ENCODE measurements at places on chromosomes 11 and 22. TPM values are rescaled to one million over a fixed set of nuclear protein-coding genes. Genes with fewer than 3 reads are reported as not detected.

OR52N4 gene
- total RNA-seq = 1.3 TPM

GDPD4 gene
- total RNA-seq = not detected

WBP2NL gene
- total RNA-seq = 0.91 TPM

SNX15 gene
- total RNA-seq = 20.8 TPM

- peaks cover 19% of the 10 kb centered on the region for H3K4me1 ChIP-seq
- H3K27ac ChIP-seq = no peak overlapping the region
- H3K4me3 ChIP-seq = no peak overlapping the region
- DNase-seq = no peak
- peaks cover 14% of the 10 kb centered on the region for H3K36me3 ChIP-seq
- H3K27me3 ChIP-seq = no peaks in the 10 kb centered on the region
These were observed 10.6 kb downstream of the EIF3M start for GRCh38 chr11:32594272-32594671.

DNA sequence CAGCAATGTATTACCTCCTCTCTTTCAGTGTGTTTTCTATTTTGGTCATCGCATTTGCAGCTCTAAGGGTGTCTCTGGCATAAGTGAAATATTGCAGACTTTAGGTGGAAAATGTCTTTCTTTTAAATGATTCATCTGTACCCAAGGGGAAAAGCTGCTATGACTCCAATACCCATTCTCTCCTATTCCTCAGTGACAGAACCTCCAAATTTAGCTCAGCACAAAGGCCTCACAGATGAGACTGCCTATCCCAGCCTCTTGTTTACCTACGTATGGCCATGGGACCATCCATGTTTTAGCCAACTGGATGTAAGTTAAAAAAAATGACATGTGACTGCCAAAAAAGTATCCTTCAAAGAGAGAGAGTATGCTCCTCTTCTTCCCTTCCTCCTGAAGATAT lies 7.9 kb downstream of the MTMR2 start:
- peaks cover 12% of the 10 kb centered on the region for H3K4me1 ChIP-seq
- no peak overlapping the region for H3K27ac ChIP-seq
- DNase-seq = no peak
- H3K27me3 ChIP-seq = no peaks in the 10 kb centered on the region
- no peak overlapping the region for H3K4me3 ChIP-seq
- H3K36me3 ChIP-seq = peaks cover 4% of the 10 kb centered on the region

GRCh38 chr11:117843666-117844484 lies 19.3 kb upstream of the FXYD2 start:
- peaks cover 9% of the 10 kb centered on the region for H3K27me3 ChIP-seq
- H3K36me3 ChIP-seq = no peaks in the 10 kb centered on the region
- peak; percentile 76 for DNase-seq
- H3K4me1 ChIP-seq = no peaks in the 10 kb centered on the region
- no peak overlapping the region for H3K4me3 ChIP-seq
- H3K27ac ChIP-seq = peak overlapping the region; percentile 14

- no peaks in the 10 kb centered on the region for H3K36me3 ChIP-seq
- no peak overlapping the region for H3K4me3 ChIP-seq
- no peak for DNase-seq
- H3K27ac ChIP-seq = no peak overlapping the region
- H3K27me3 ChIP-seq = peaks cover 14% of the 10 kb centered on the region
These were observed 20.7 kb downstream of the LINC01488 start for GRCh38 chr11:69501891-69502860.

DNA sequence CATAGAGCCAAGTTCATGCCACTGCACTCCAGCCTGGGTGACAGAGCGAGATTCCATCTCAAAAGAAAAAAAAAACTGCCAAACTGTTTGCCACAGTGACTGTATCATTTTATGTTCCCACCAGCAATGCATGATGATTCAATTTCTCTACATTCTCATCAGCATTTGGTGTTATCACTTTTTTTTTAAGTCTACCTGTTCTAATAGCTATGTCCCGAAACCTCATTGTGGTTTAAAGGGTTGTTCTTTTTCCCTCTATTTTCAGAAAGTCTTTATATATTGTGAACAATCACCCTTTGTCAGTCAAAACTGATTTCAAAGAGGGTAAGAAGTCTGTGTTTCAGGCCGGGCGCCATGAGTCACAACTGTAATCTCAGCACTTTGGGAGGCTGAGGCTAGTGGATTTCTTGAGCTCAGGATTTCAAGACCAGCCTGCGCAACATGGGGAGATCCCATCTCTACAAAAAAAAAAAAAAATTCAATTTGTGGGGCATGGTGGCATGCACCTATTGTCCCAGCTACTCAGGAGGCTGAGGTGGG lies 14.8 kb upstream of the FAM168A start:
- DNase-seq = no peak

- peaks cover 7% of the 10 kb centered on the region for H3K36me3 ChIP-seq
- H3K27me3 ChIP-seq = no peaks in the 10 kb centered on the region
- H3K4me1 ChIP-seq = peaks cover 19% of the 10 kb centered on the region
These were observed 1.4 kb upstream of the SIGIRR start for GRCh38 chr11:416051-416756.

- H3K36me3 ChIP-seq = peaks cover 7% of the 10 kb centered on the region
- no peaks in the 10 kb centered on the region for H3K27me3 ChIP-seq
- peak overlapping the region; percentile 82 for H3K27ac ChIP-seq
- peaks cover 45% of the 10 kb centered on the region for H3K4me1 ChIP-seq
- H3K4me3 ChIP-seq = peak overlapping the region; percentile 59
These were observed 2.8 kb downstream of the NDUFC2 start for GRCh38 chr11:78076733-78077403.

- H3K4me3 ChIP-seq = no peak overlapping the region
- H3K27ac ChIP-seq = no peak overlapping the region
- no peaks in the 10 kb centered on the region for H3K36me3 ChIP-seq
These were observed 385.1 kb downstream of the DCDC1 start for GRCh38 chr11:30984442-30984816.

- H3K4me3 ChIP-seq = no peak overlapping the region
- H3K27me3 ChIP-seq = peaks cover 30% of the 10 kb centered on the region
- H3K36me3 ChIP-seq = peaks cover 7% of the 10 kb centered on the region
- peaks cover 16% of the 10 kb centered on the region for H3K4me1 ChIP-seq
- no peak overlapping the region for H3K27ac ChIP-seq
These were observed 52.7 kb upstream of the WNT7B start for GRCh38 chr22:46029574-46030200.

All from T-helper 17 cell (primary cell).